ENCODE measurements at places on chromosomes 7 and 10. TPM values are rescaled to one million over a fixed set of nuclear protein-coding genes. Genes with fewer than 3 reads are reported as not detected.

DNA sequence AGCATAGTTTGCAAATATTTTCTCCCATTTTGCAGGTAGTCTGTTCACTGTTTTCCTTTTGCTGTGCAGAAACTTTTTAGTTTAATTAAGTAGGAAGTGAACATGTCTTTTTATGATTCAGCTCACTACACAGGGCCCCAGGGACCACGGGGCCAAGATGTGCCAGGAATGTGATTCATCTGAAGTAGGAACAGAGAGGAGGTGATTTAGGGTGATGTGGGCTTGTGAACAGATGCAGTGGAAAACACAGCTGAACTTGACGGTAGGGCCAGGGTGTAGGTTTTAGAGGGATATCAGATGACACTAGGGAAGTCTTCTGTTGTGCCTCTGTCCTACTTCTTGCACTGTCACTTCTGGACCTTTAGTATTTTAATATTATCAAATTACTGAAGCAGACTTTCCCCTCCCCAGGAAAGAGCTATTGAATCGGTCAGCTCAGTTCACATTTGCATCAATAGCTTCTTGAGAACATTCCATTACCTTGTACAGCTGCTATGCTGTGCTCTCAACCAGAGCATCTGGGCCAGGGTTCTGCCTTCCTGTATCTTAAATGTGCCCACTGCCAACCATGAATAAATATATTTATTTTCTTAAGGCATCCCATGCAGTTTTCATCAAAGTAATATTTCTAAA is 96.9 kb downstream of the OSBPL3 start:
- no peak overlapping the region for H3K4me3 ChIP-seq
- H3K36me3 ChIP-seq, result peaks cover 2% of the 10 kb centered on the region
- H3K27me3 ChIP-seq, result no peaks in the 10 kb centered on the region
- H3K4me1 ChIP-seq, result peaks cover 12% of the 10 kb centered on the region
- H3K27ac ChIP-seq, result no peak overlapping the region

The GPRIN2 gene
- 10.1 TPM for total RNA-seq

GRCh38 chr7:103068414-103069403 is 5.9 kb downstream of the FBXL13 start:
- H3K4me3 ChIP-seq, result no peak overlapping the region
- H3K4me1 ChIP-seq, result no peaks in the 10 kb centered on the region
- no peaks in the 10 kb centered on the region for H3K27me3 ChIP-seq
- H3K27ac ChIP-seq, result no peak overlapping the region

The KLF14 gene
- total RNA-seq, result not detected
